ENCODE measurements at places on chromosomes 11 and 22. TPM values are rescaled to one million over a fixed set of nuclear protein-coding genes. Genes with fewer than 3 reads are reported as not detected.

DNA sequence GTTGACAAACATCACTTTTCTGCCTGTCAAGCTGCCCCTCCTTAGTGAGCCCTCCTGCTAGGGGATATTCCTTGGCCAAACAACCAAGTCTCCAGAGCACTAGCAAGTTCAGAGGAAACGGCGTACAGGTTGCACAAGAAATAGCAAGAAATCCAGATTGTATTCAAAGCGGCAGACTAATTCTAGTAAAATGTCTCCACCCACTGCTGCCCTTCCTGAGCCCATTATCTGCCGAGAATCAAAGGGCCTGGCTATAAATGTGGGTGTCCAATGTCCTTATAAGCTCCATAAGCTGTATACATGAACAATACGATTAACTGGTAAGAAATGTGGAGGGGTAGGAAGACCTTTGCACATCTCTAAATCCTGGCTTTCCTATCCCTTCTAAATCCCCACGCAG lies 44.0 kb upstream of the AKIP1 start:
- H3K27ac ChIP-seq: peak overlapping the region; percentile 47
- H3K4me1 ChIP-seq: peaks cover 54% of the 10 kb centered on the region
- H3K27me3 ChIP-seq: no peaks in the 10 kb centered on the region
- peak; percentile 67 for DNase-seq

GRCh38 chr11:133927690-133928627 lies 28.8 kb downstream of the IGSF9B start:
- peaks cover 91% of the 10 kb centered on the region for H3K27me3 ChIP-seq
- H3K36me3 ChIP-seq: no peaks in the 10 kb centered on the region
- H3K4me3 ChIP-seq: no peak overlapping the region
- DNase-seq: no peak

DNA sequence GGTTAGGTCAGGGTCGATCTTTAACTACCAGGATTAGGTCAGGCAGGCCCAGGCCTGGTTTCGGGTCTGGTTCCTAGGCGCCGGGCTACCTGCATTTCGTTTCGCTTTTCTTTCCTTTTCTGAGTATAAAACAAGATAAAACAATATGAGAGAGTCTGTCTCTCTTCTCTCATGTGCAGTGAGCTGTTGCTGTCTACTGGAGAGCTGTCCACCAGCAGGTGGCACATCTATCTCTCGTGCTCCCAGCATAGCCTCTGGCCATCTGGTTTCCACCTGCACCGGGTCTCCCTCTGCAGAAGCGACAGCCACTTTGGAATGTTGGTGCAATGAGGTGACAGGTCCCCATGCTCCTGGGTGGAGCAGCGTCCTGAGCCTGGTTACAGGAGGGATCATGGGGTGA lies 27.6 kb downstream of the RIBC2 start:
- peak; percentile 81 for DNase-seq
- H3K4me1 ChIP-seq: peaks cover 48% of the 10 kb centered on the region
- peak overlapping the region; percentile 17 for H3K27ac ChIP-seq
- H3K27me3 ChIP-seq: no peaks in the 10 kb centered on the region
- H3K4me3 ChIP-seq: peak overlapping the region; percentile 21

The C22orf42 gene
- total RNA-seq: not detected

DNA sequence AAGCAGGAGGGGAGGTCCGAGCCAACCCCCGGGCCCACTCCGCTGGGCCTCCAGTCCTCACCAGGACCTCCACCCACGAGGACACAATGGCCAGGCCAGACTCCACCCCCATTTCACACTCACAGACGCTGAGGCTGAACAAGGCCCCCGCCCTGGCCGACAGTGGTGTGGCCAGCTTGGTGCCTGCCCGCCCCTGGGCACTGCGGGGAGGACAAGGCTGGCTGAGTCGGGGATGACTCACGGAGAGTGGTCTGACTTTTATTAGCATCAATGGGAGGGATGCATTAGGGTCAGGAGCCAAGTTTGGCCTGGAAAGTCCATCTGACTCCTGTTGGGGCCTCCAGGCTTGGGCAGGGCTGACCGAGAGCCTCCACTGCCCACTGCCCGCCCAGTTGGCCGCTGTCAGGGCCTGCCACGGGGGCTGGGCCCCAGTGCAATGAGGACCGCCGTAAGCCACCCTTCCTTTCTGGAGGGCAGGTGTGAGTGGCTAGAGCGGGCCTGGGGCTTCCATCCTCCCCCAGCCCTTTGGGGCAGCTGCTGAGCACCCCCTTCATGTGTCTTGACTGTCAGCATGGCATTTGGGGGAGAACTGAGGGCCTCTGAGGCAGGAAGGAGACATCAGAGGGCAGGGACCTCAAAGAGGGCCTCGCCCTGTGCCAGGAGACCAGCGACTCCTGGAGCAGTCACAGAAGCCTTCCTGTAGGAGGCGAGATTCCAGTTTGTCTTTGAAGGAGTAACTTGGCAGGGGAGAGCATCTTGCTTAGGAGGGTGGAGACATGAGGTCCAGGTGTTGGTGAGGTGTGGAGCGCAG lies 10.6 kb downstream of the TSPAN32 start:
- no peak for DNase-seq
- H3K4me1 ChIP-seq: peaks cover 8% of the 10 kb centered on the region
- no peaks in the 10 kb centered on the region for H3K36me3 ChIP-seq
- no peak overlapping the region for H3K4me3 ChIP-seq
- no peaks in the 10 kb centered on the region for H3K27me3 ChIP-seq

GRCh38 chr11:62539238-62539925 lies 7.2 kb downstream of the AHNAK start:
- peak overlapping the region; percentile 43 for H3K27ac ChIP-seq
- peak overlapping the region; percentile 36 for H3K4me3 ChIP-seq
- peak; percentile 85 for DNase-seq
- no peaks in the 10 kb centered on the region for H3K27me3 ChIP-seq
- peaks cover 70% of the 10 kb centered on the region for H3K4me1 ChIP-seq

DNA sequence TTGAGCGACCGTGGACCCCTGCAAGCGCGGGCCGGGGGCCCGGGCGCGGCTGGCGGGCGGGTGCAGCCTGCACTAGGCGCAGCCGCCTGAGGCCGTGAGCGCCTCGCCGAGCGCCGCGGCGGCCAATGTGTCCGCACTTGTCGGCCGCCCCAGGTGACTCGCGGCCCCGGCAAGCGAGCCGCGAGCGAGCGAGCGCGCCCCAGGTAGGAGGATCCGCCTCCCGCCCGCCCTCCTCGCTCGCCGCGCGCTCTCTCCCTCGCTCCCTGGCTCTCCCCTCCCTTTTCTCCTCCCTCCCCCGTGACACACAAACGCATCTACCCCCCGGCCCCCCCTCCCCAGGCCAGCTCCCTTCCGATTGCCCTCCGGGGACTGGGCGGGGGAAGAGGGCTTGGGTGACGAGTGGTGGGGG lies at the start of gene WNT7B:
TSS of gene WNT7B (minus strand) at position 160 of the 409 bp plus-strand sequence. CDS start 408 bp downstream, outside the sequence.
- peak within 1 kb of the TSS; percentile 99 for H3K4me3 ChIP-seq
- H3K36me3 ChIP-seq: no peaks in the 10 kb centered on the region
- peaks cover 36% of the 10 kb centered on the region for H3K4me1 ChIP-seq
- no peaks in the 10 kb centered on the region for H3K27me3 ChIP-seq
- H3K27ac ChIP-seq: no peak within 1 kb of the TSS
- peak; percentile 86 for DNase-seq

DNA sequence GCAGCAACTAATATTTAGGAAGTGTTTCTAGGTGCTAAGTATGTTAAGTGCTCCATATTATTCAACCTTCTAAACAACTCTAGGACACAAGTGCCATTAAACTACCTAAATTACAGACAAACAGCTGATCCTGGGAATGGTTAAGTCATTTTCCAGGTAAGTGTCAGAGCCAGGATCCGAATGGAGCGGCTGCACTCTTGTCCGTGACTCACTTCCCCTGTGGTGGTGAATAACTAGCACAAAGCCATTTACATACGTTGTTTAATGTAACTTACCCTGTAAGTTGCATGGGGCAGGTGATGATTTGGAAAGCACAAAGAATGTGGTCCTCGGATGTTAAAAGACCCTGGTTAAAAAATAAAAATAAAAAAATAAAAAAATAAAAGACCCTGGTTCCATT lies 8.8 kb upstream of the PRG2 start:
- H3K4me1 ChIP-seq: peaks cover 18% of the 10 kb centered on the region
- no peak overlapping the region for H3K27ac ChIP-seq
- H3K36me3 ChIP-seq: no peaks in the 10 kb centered on the region
- peaks cover 31% of the 10 kb centered on the region for H3K27me3 ChIP-seq

The IRF7 gene
- 13.1 TPM for total RNA-seq
